EH (cell line): ENCODE measurements at places on chromosomes 3 and 15.
A peak's percentile ranks its signal among the peaks of the same experiment; 100 is the strongest.

DNA sequence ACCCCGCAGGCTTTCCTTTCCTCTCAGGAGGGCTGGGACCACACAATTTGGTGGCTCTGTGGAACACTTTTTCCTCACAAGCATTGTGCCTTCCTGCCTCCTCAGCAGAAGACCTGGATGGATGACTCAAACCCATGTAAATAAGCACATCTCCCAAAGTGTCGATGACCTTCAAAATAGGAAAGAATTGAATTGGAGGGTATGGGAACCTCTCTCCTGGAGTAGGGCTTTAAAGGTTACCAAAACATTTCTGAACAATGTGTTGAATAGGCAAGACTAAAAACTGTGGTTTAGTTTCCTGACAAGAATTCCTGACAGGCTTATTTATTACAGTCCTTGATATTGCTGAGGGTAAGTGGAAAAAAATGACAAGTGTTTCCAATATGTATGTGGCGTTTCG lies 118.2 kb downstream of the ALDH1A2 start:
- peak; percentile 7 for DNase-seq

GRCh38 chr15:60973637-60974415 lies 255.3 kb downstream of the RORA start:
- peak; percentile 78 for DNase-seq

GRCh38 chr15:26767169-26767670 lies 5.6 kb downstream of the GABRB3 start:
- DNase-seq, result no peak

- no peak for DNase-seq
Observed at GRCh38 chr3:135213213-135213612, 418.2 kb downstream of the EPHB1 start.
